Trophoblast cell (in vitro differentiated cells and primary cell): ENCODE measurements at places on chromosomes 16 and 17.

GRCh38 chr16:68335175-68335574, 24.4 kb downstream of the PRMT7 start:
- peaks cover 12% of the 10 kb centered on the region for H3K4me1 ChIP-seq
- H3K4me3 ChIP-seq: no peak overlapping the region
- H3K27me3 ChIP-seq: no peaks in the 10 kb centered on the region
- no peak overlapping the region for H3K27ac ChIP-seq

- H3K27me3 ChIP-seq: no peaks in the 10 kb centered on the region
- no peak for DNase-seq
- H3K4me3 ChIP-seq: no peak overlapping the region
- no peaks in the 10 kb centered on the region for H3K4me1 ChIP-seq
- no peaks in the 10 kb centered on the region for H3K36me3 ChIP-seq
- no peak overlapping the region for H3K27ac ChIP-seq
Observed at GRCh38 chr17:11177340-11177739, 63.7 kb upstream of the SHISA6 start.

GRCh38 chr17:40253565-40253964, 34.1 kb upstream of the CDC6 start:
- H3K27me3 ChIP-seq: no peaks in the 10 kb centered on the region
- H3K27ac ChIP-seq: no peak overlapping the region
- H3K4me3 ChIP-seq: no peak overlapping the region
- peaks cover 11% of the 10 kb centered on the region for H3K36me3 ChIP-seq
- no peaks in the 10 kb centered on the region for H3K4me1 ChIP-seq

- no peaks in the 10 kb centered on the region for H3K27me3 ChIP-seq
- H3K36me3 ChIP-seq: peaks cover 57% of the 10 kb centered on the region
- no peak overlapping the region for H3K4me3 ChIP-seq
- peaks cover 3% of the 10 kb centered on the region for H3K4me1 ChIP-seq
- no peak for DNase-seq
Observed at GRCh38 chr16:4663465-4663776, 29.9 kb upstream of the NUDT16L1 start.

DNA sequence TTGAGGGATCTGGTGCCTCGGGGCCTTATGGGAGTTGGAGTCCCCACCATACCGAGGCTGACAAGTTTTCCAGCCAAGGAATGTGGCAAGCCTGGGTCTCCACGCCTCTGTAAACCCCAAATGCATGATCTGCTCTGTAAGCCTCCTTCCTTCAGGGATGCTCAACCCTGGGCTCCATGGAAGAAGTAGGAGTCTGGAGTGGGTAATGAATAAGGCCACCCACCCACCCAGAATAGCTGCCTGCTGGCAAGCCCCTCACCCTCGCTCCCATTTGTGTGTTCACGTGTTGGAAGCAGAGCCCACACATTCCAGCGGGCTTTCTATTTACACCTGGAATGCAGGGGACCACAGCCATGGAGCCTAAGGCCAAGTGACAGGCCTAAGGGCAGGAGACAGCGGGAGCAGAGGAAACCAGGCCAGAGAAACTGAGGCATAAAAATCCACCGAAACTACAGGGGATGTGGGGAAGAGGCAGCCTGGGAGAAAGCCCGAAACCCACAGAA, 4.4 kb downstream of the DLG4 start:
- H3K4me3 ChIP-seq: no peak overlapping the region
- DNase-seq: no peak
- no peaks in the 10 kb centered on the region for H3K36me3 ChIP-seq
- no peaks in the 10 kb centered on the region for H3K27me3 ChIP-seq
- H3K27ac ChIP-seq: peak overlapping the region; percentile 66
- H3K4me1 ChIP-seq: peaks cover 47% of the 10 kb centered on the region

DNA sequence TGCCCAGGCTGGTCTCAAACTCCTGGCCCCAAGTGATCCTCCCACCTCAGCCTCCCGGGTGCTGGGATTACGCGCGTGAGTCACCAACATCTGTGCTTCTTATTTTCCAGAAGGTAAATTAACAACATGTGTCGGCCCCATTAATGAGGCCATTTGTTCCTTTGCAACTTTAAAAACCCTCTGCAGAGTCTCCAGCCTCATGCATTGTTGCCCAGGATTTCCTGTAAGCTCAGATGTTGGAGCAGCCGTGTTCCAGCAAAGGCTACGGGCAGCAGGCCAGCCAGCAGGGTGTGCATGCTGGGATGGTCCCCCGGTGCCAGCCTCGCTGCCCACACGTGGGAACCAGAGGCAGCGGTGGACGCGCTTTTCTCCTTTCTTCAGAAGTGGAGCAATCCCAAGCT, 19.1 kb upstream of the HEXD start:
- no peak overlapping the region for H3K4me3 ChIP-seq
- DNase-seq: no peak
- H3K36me3 ChIP-seq: peaks cover 13% of the 10 kb centered on the region

- DNase-seq: peak; percentile 91
- H3K27me3 ChIP-seq: no peaks in the 10 kb centered on the region
- no peak overlapping the region for H3K4me3 ChIP-seq
- peaks cover 65% of the 10 kb centered on the region for H3K36me3 ChIP-seq
- H3K27ac ChIP-seq: no peak overlapping the region
Observed at GRCh38 chr17:82238472-82239201, 9.8 kb downstream of the SLC16A3 start.

- H3K27ac ChIP-seq: no peak overlapping the region
- DNase-seq: no peak
- no peaks in the 10 kb centered on the region for H3K36me3 ChIP-seq
- H3K4me1 ChIP-seq: no peaks in the 10 kb centered on the region
- no peaks in the 10 kb centered on the region for H3K27me3 ChIP-seq
Observed at GRCh38 chr17:2510559-2510958, 1.1 kb downstream of the METTL16 start.

- no peak overlapping the region for H3K27ac ChIP-seq
- H3K27me3 ChIP-seq: no peaks in the 10 kb centered on the region
- H3K36me3 ChIP-seq: peaks cover 2% of the 10 kb centered on the region
Observed at GRCh38 chr17:59027750-59028149, 78.9 kb downstream of the TRIM37 start.

GRCh38 chr16:57668263-57668571, at the start of gene ADGRG3:
Gene ADGRG3, plus strand, starts transcription at chr16:57668306. Its CDS starts 42 bp downstream, at chr16:57668348.
- no peak within 1 kb of the TSS for H3K4me3 ChIP-seq
- H3K27ac ChIP-seq: no peak within 1 kb of the TSS
- peaks cover 6% of the 10 kb centered on the region for H3K4me1 ChIP-seq
- peaks cover 18% of the 10 kb centered on the region for H3K36me3 ChIP-seq

GRCh38 chr17:74795327-74796020, 19.3 kb upstream of the NAT9 start:
- no peaks in the 10 kb centered on the region for H3K27me3 ChIP-seq
- peaks cover 61% of the 10 kb centered on the region for H3K36me3 ChIP-seq
- peaks cover 6% of the 10 kb centered on the region for H3K4me1 ChIP-seq
- H3K27ac ChIP-seq: no peak overlapping the region

- H3K27me3 ChIP-seq: no peaks in the 10 kb centered on the region
- no peak for DNase-seq
- H3K36me3 ChIP-seq: no peaks in the 10 kb centered on the region
- no peak overlapping the region for H3K4me3 ChIP-seq
- H3K27ac ChIP-seq: no peak overlapping the region
Observed at GRCh38 chr17:55723488-55723848, 804 bp upstream of the TMEM100 start.

- H3K27ac ChIP-seq: no peak overlapping the region
- H3K4me1 ChIP-seq: no peaks in the 10 kb centered on the region
- H3K27me3 ChIP-seq: no peaks in the 10 kb centered on the region
Observed at GRCh38 chr16:75197522-75198134, 9.3 kb downstream of the CTRB2 start.

GRCh38 chr17:17051791-17052461, 9.7 kb downstream of the MPRIP start:
- H3K27me3 ChIP-seq: no peaks in the 10 kb centered on the region
- peaks cover 13% of the 10 kb centered on the region for H3K36me3 ChIP-seq
- H3K27ac ChIP-seq: no peak overlapping the region
- no peak for DNase-seq
- no peak overlapping the region for H3K4me3 ChIP-seq

DNA sequence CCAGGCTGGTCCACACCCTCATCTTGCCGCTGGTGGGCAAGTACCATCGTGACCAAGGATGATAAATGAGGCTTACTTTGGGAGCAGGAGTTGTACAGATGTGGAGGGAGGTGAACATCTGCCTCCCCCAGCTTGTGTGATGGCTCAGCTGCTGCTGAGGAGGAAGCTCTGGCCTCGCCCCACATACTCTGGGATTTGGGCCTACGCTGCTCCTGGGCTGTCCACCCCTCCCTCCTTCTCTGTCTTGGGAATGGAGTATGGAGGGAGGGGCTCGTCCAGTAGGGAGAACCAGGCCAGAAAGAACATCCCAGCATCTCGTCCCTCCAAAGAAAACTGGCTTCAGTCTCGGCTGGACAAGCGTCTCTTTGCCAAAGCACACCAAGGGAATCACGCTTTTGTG, 134.8 kb upstream of the CDC42EP4 start:
- H3K27me3 ChIP-seq: no peaks in the 10 kb centered on the region
- H3K4me3 ChIP-seq: no peak overlapping the region
- no peak overlapping the region for H3K27ac ChIP-seq

GRCh38 chr17:76394166-76394565, 9.8 kb downstream of the SPHK1 start:
- H3K4me1 ChIP-seq: peaks cover 3% of the 10 kb centered on the region
- H3K27ac ChIP-seq: no peak overlapping the region
- peak overlapping the region; percentile 4 for H3K4me3 ChIP-seq
- peak; percentile 73 for DNase-seq

DNA sequence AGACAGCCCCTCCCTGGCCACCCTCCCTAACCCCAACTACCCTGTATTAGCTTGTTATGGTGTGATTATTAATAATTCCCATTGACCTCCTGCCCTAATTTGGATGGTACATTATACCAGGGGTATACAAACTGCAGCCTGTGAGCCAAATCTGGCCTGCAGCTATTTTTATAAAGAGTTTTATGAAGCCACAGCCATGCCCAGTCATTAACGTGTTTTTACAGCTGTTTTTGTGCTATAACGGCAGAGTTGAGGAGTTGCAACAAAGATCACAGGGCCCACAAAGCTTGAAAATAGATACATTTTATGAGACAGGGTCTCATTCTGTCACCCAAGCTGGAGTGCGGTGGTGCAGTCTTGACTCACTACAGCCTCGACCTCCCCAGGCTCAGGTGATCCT, 6.0 kb downstream of the METTL22 start:
- H3K4me1 ChIP-seq: no peaks in the 10 kb centered on the region
- H3K36me3 ChIP-seq: peaks cover 65% of the 10 kb centered on the region
- no peak overlapping the region for H3K27ac ChIP-seq
- no peaks in the 10 kb centered on the region for H3K27me3 ChIP-seq
- DNase-seq: no peak
- no peak overlapping the region for H3K4me3 ChIP-seq

GRCh38 chr17:65137021-65137939, at the start of gene RGS9:
Gene RGS9, plus strand, starts transcription at chr17:65137370. Its CDS starts 171 bp downstream, at chr17:65137541.
- H3K4me3 ChIP-seq: no peak within 1 kb of the TSS
- H3K27ac ChIP-seq: no peak within 1 kb of the TSS
- H3K4me1 ChIP-seq: peaks cover 3% of the 10 kb centered on the region
- peak; percentile 91 for DNase-seq
- no peaks in the 10 kb centered on the region for H3K36me3 ChIP-seq

- no peaks in the 10 kb centered on the region for H3K27me3 ChIP-seq
- peak overlapping the region; percentile 24 for H3K27ac ChIP-seq
- peaks cover 32% of the 10 kb centered on the region for H3K4me1 ChIP-seq
Observed at GRCh38 chr16:2155977-2156848, 631 bp downstream of the TRAF7 start.

DNA sequence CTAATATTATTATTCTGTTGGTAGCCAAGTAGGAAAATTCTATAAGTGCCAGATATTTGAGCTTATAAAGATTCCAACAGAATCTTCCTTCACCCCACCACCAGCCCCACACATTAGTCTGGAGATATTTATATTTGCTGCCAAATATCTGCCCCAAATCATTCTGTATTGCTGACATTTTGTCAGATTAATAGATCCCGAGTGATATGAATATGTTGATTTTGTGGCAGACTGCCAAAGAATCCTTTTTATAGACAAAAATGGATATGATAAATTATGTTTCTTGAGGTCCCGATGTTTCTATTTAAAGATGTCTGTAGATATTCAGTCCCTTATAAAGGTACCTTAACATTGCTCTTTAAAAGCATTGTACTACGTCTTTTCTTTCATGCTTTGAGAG, 162.2 kb upstream of the KCNJ16 start:
- DNase-seq: no peak
- H3K4me3 ChIP-seq: no peak overlapping the region
- H3K27me3 ChIP-seq: no peaks in the 10 kb centered on the region
- no peak overlapping the region for H3K27ac ChIP-seq
- no peaks in the 10 kb centered on the region for H3K4me1 ChIP-seq
